ENCODE measurements at places on chromosomes 12 and 14.

GRCh38 chr14:43981135-43981768 lies 525.8 kb downstream of the FSCB start:
- no peak for DNase-seq

- no peak for DNase-seq
Observed at GRCh38 chr14:22024137-22024536, 350.5 kb upstream of the OR4E1 start.

GRCh38 chr14:20836668-20837338 lies 34.2 kb upstream of the RNASE1 start:
- peak; percentile 29 for DNase-seq

- DNase-seq: peak; percentile 2
Observed at GRCh38 chr12:84874125-84874824, 38.3 kb downstream of the SLC6A15 start.

DNA sequence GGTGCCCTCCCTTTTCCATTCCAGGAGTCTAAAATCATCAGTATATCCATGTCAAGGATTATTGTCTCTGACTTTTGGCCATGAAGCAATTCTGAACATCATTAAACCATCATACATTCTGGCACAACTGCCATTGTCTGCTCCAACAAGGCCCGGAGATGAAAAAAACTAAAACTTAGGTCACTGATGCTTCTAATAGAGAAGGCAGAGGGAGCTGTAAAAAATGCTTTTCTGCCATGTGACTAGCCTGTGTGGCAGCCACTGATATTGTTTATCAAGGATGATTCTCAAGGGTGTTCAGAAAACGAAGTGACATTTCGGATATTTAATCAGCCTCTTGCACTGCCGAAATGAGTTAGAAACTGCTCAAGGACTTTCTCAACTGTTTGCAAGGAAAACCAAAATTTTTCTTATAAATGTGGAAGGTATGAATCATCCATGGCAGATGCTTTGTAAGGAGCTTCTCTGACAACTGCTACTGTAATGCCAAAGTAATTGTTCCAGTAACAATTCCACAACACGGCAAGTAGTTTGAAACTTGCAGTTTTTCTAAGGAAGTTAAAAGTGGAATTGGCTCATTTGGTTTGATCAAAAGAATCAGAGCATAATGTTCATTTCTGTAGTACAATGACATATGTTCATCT lies 1076.5 kb upstream of the FLRT2 start:
- DNase-seq: no peak
